ENCODE measurements at places on chromosomes 11 and 22.

- no peak for DNase-seq
These were observed 36.3 kb downstream of the BCR start for GRCh38 chr22:23216461-23217170.

- DNase-seq, result peak; percentile 99
These were observed at the start of gene ZNF143 for GRCh38 chr11:9460322-9461062. ZNF143 (plus strand) TSS chr11:9461012; CDS start chr11:9471309, 10,297 bp downstream.

- no peak for DNase-seq
These were observed 1.3 kb downstream of the LRP5 start for GRCh38 chr11:68313574-68314202.

GRCh38 chr11:8009856-8010255 is 22.7 kb downstream of the EIF3F start:
- DNase-seq, result no peak

DNA sequence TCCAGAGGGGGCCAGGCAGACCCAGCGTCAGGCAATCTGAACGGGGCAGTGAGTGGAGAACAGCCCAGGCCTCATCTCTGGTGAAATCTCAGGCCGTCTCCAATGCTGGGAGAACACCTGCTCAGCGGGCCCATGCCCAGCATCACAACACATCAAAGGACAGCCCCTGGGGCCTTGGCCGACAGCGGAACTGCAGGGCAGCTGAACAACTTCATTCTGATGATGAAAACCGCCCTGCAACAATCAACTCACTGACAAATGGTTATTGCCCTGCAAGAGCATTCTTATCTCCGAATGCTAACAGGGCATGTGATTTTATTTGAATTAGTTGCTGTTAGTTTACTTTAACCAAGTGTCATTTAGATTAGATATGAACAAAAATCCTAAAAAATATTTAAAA is 14.6 kb downstream of the CELSR1 start:
- DNase-seq, result no peak

GRCh38 chr11:76781807-76782530 is 1.2 kb upstream of the TSKU start:
- DNase-seq, result no peak

DNA sequence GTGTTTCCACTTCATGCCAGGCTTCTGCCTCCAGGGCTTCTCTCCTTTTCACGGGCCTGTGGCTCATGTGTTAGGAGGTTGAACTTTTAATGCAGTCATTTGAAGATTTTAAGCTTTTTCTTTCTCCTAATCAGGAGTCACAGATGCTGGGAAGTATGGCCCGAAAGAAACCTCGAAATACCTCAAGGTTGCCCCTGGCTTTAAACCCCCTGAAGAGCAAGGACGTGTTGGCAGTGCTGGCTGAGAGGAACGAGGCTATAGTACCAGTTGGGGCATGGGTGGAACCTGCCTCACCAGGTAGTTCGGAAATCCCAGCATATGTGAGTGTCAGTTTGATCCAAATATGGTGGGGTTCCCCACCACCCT is 571 bp downstream of the CCDC15 start:
- DNase-seq, result no peak

DNA sequence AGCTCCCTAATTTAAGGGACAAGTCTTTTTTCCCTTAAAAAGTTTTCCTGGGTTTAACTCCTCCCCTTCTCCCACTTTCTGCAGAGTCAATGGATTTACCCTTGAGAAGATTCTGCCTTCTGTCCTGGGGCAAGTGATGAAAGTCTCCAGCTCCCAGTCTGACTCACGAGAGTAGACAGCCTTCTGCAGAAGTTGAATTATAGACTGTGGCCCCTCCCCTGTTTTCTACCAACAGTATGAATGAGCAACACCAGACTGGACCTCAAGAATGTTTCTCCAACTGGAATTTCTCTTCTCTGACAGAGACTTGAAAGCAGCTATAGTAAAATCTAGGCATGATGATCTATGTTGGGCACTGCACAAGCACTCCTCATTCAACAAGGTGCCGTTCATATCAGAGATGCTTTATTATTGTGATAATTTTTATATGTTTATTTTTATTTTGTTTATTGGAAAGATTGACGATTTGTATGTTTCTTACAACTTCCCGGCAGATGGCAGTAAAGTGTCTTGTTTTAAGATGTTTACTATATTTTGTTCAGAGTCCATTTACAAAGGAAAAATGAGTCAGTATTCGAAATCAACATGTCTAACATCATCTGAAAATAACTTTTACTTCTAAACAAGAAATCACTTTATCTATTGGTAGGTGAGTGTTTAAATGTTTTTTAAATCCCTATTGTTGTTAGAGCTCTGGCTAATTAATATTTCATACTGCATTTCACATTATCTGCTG is 56.6 kb downstream of the LMO2 start:
- DNase-seq, result peak; percentile 48

Measured in BJ (cell line).